ENCODE measurements at places on chromosomes 5 and 9. TPM values are rescaled to one million over a fixed set of nuclear protein-coding genes. Genes with fewer than 3 reads are reported as not detected.

GARIN3 gene
- total RNA-seq, result not detected

CEL gene
- total RNA-seq, result 0.48 TPM

JAKMIP2 gene
- total RNA-seq, result not detected

NR3C1 gene
- 55.4 TPM for total RNA-seq

AGXT2 gene
- not detected for total RNA-seq

SLIT3 gene
- total RNA-seq, result 1.3 TPM

MRPL50 gene
- total RNA-seq, result 17.1 TPM

SCGB3A1 gene
- 1.3 TPM for total RNA-seq

PCDH12 gene
- total RNA-seq, result not detected

SLC26A2 gene
- 4.0 TPM for total RNA-seq
